ENCODE measurements at places on chromosomes 5 and 9.

- DNase-seq: no peak
Observed at GRCh38 chr9:100394032-100394695, 32.8 kb upstream of the MSANTD3 start.

DNA sequence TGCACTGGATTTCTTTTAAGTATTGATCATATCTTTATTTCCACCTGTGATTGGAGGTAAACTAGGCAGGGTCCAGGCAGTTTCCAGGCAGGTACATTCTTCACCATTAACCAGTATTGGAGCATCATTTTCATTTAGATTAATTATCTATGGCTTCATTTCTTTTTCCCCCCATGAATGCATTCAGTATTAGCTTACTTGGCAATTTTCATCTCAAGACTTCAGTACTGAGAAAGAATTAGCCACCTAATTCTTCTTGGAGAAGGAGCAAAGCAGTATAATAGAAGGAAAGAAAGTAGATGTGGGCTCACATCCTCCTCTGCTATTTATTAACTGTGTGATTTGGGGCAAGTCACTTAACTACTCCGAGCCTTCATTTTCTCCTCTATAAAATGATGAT is 208.8 kb downstream of the RFK start:
- DNase-seq: no peak

DNA sequence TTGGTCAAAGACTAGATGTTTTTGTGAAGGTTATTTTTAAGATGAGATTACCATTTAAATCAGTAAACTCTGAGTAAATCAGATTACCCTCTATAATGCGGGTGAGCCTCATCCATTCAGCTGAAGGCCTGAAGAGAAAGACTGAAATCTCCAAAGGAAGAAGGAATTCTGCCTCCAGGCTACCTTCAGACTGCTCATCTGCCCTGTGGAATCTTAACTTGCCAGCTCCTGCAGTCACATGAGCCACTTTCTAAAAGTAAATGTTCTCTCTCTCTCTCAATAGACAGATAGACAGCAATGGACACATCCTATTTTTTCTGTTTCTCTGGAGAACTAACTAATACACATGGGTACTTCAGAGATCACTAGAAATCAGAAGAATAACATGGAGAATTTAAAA is 182.8 kb downstream of the CFAP90 start:
- DNase-seq: no peak

DNA sequence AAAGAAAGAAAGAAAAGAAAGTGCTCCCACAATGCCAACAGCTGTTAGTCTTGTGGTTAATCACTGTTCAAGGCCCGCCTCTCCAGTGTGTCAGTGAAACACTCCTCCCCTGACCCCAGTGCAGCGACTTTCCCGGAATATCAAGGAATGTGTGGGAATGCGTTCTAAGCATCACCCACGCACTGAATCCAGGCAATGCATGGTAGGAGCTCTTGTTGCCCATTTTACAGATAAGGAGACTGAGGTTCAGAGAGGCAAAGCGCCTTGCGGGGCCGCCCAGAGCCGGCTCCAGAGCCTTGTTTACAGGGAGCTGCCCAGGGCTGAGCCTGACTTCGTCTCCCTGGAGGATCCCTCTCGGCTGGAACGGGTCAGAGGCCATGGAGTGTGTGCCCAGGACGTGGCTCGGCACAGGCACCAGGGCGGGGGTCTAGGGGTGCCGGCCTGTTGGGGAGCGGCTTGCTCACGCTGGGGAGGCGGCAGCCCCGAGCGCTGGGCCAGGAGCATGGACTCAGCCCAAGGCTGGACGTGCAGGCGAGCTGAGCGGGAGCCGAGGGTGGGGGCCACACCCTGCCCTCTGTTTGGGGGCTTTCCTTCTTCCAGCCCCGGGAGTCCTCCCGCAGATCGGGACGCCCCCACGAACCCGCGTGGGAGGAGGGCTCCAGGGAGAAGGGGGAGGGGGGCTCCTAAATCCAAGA is 823 bp downstream of the ST6GALNAC6 start:
- no peak for DNase-seq

GRCh38 chr5:35012796-35013195 is 35.0 kb downstream of the AGXT2 start:
- DNase-seq: no peak

- no peak for DNase-seq
Observed at GRCh38 chr5:171776770-171777759, 8.6 kb upstream of the SMIM23 start.

GRCh38 chr9:126857261-126857960 is 3.0 kb upstream of the ZBTB34 start:
- DNase-seq: no peak

- DNase-seq: no peak
Observed at GRCh38 chr5:111299067-111299481, 74.9 kb downstream of the CAMK4 start.

- DNase-seq: no peak
Observed at GRCh38 chr9:80030801-80031200, 459.0 kb downstream of the TLE4 start.

- no peak for DNase-seq
Observed at GRCh38 chr9:101966691-101967090, 228.2 kb upstream of the GRIN3A start.

DNA sequence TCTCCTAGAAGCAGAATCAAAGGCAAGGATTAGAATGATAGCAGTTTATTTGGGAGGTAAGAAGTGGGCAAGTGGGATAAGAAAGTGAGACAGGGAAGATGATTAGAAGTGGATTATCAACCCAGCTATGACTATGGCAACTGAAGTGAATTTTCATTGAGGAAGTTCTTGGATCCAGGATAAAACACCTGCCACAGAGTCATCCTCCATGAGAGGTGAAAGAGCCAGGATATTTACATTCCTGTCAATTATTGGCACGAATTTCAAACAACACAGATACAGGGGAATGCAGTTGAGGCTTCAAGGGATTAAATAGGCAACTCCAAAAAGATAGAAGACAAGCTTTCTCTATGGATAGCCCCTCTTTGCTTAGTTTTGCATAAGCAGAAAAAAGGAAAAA is 31.8 kb upstream of the ZNF366 start:
- no peak for DNase-seq

- no peak for DNase-seq
Observed at GRCh38 chr9:95648225-95648624, 131.5 kb upstream of the PTCH1 start.

GRCh38 chr9:114493521-114494184 is 11.6 kb downstream of the WHRN start:
- DNase-seq: no peak

DNA sequence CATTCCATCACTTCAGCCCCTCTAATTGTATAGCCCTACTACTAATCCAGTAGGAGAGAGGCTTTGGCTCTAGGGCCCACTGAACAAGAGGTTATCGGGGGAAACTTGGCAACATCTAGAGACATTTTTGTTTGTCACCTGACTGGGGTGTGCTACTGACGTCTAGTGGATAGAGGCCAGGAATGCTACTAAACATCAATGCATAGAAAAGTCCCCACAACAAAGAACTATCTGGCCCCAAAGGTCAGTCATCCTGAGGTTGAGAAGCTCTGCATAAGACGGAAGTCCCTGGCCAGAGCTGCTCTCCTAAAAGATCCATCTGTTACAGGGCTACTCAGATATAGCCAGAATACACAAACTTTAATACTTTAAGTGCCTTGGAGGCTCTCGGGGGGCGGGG is 570.6 kb upstream of the KLF4 start:
- no peak for DNase-seq
